ENCODE measurements at places on chromosomes 11 and 22. TPM values are rescaled to one million over a fixed set of nuclear protein-coding genes. Genes with fewer than 3 reads are reported as not detected.

The LRRN4CL gene
- 49.3 TPM for total RNA-seq

The OR52I1 gene
- not detected for total RNA-seq

The ANO1 gene
- 1.7 TPM for total RNA-seq

The SLC29A2 gene
- 7.4 TPM for total RNA-seq

The PGM2L1 gene
- total RNA-seq: 2.9 TPM

The C11orf86 gene
- not detected for total RNA-seq

The MOV10L1 gene
- 2.5 TPM for total RNA-seq

The MRGPRE gene
- total RNA-seq: not detected

The RHOD gene
- 21.4 TPM for total RNA-seq

Measured in omental fat pad (tissue), 4 donors.